Hematopoietic multipotent progenitor cell (in vitro differentiated cells): ENCODE measurements at places on chromosomes 6 and 20.

DNA sequence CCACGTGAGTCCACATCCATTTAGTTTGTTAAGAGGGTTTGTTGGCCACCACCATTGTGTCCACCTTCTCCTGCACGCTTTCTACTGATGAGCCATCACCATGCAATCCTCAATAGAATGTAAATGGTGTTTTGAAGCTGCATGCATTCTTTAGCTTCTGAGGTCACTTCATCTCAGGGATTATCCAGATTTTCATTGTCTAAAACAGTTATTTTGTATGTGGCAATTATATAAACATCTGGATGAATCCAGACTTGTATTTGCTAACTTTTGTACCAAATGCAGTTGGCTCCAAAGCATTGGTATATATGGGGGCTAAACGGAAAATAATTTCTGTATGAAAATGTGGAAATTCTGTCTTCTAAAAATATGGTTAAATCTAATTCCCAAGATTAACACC, 231.2 kb upstream of the ARID1B start:
- no peak for DNase-seq

DNA sequence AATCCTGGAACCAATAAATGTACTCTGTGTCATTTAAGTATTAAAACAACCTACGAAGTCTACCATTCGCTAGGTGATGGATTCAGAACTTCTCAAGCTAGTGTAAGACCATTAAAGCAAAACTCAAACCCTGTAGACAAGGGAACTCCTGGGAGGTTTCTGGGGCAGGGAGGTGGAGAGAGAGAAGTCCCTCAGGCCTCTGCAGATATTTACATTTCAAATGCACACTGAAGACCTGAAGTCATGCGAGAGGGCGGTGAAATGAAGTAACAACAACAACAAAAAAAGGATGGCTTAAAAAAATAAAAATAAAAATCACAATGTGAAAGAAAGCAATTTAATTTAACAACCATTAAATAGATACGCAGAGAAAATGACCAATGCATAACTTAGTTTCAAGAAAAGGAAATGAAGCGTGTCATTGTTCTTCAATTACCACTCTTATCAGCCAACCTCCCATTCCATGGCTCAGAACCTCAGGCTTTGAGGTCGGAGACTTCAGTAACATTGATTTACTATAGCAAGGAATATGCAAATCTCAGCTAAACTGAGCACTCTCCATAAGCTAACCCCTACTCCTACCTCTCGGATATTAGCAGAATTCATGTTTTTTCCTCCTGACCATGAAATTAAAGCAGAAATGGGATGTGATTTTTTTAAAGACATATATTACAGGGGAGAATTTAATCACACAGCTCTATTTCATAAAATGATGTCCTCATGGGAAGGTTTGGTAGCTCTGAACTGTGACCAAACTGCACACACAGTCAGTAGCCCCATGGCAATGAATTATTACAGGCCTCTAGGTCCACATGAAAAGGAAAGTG, 140.6 kb downstream of the KIF16B start:
- DNase-seq: no peak

DNA sequence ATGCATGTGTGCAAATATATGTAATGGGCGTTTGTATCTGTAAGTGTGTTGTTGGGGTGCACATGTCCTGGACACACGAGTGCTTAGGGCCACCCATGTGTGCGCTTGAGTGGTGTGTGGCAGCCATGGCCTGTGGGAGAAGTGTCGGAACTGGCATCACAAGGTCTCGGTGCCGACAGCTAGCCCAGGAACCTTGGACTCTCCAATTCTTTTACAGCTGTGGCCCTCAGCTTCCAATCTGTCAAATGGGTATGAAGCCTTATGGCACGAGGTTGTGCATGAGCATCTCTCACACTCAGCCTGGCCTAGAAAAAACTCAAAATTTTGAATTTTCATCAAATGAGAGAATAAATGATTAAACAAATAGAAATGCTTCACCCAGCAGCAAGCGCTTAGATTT, 42.0 kb downstream of the SPDEF start:
- DNase-seq: no peak

- no peak for DNase-seq
Observed at GRCh38 chr6:145561095-145562072, 173.9 kb downstream of the EPM2A start.

DNA sequence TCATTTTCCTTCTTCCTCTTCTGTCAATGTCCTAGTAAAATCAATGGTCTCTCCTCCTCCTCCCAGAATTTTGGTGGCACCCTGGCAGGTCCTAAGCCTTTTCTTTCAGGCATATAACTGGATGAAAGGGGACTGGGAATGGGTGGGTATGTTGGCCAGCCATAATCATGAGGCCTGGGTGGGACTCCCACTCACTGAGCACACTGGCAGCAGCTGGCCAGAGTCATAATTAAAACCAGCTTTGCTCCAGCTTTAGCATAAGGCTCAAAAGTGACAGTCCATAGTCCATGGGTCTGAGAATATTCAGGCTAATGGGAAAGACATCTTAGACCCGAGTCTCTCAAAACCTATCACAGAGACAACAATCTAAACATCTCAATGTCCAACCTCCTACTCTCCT, 190.0 kb upstream of the BTBD3 start:
- DNase-seq: no peak

- DNase-seq: no peak
Observed at GRCh38 chr20:51366155-51366886, 176.2 kb downstream of the NFATC2 start.

GRCh38 chr20:24565835-24566351, 96.5 kb downstream of the SYNDIG1 start:
- no peak for DNase-seq

DNA sequence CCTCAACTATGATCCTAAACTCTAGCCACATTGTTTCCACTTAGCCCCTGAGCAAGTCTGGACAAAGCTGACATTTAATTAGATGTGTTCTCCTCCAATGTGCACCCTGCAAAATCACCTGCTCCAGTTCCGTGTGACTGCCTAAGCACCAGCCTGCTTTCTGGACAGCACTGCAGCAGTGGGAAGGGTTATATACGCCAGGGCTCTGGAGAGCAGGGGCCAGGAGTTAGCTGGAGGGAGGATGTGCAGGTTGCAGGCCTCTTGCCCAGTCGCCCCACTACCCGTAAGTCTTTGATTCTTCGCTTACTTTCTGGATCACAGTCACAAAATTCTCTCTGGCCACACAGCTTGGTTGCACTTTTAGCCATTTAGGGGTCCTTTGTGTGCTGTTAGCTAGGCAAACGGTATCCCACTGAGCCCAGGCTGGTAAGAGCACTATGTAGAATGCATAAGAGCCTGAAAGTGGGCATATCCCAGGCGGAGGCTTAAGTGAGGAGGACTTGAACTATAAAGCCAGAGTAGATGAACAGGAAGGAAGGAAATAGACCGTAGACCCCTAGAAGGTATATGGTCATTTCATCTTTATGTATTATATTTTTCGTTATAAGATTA, 10.7 kb upstream of the PLEKHG1 start:
- DNase-seq: no peak

- DNase-seq: peak; percentile 49
Observed at GRCh38 chr6:16669227-16669626, 92.0 kb downstream of the ATXN1 start.

- no peak for DNase-seq
Observed at GRCh38 chr6:30795549-30796293, 51.4 kb upstream of the IER3 start.

GRCh38 chr6:164014346-164015087, 600.0 kb downstream of the QKI start:
- DNase-seq: no peak

DNA sequence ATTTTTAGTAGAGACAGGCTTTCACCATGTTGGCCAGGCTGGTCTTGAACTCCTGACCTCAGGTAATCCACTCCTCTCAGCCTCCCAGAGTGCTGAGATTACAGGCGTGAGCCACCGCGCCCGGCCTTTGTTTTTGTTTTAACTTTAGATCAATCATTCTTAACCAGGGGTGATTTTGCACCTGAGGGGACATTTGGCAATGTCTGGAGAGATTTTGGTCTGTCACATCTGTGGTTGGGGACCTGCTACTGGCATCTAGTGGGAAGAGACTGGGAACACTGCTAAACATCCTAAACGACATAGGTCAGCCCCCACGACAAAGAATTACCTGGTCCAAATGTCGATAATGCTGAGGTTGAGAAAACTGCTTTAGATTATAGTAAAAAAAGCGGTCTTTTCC, 82.3 kb downstream of the C6orf52 start:
- no peak for DNase-seq

DNA sequence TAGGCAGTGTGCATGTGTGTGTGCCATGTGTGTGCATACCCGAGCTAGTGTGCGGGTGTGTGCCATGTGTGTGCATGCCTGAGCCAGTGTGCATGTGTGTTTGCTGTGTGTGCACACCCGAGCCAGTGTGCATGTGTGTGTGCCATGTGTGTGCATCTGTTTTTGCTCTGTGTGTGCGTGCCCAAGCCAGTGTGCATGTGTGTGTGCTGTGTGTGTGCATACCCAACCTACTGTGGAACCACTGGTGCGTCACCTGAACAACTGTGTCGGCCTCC, 5.7 kb downstream of the RBBP8NL start:
- no peak for DNase-seq

DNA sequence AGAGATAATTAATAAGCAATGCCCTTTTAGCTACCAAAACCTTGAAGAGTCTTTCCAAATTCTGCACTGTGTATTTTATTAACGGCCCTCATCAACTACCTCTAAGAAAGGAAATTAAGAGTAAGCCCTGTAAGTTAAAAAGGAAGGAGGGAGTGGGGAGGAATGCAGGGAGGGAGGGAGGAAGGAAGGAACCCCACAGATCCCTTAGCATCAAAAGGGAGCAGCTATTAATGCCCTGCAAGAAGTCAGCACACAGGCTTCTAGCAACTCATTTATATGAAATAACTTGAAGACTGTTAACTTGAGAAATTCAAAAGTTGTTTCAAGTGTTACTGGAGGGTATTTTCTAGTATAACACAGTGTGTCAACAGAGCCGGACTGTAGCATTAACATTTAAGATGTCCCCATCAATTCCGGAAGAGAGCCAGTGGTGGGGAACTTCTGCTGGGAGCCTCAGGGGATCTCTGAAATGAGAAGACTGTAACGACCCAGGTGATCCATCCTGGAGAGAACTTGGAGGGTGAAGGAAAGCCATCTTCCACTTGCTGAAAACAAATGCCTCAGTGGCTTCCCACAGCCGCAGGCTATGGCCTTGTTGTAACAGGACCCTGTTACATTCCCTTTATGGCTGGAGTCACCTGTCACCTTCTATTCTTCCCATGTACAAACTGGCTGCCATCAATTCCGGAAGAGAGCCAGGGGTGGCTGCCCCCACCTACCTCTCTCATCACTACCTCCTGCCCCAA, 33.2 kb downstream of the SLC22A23 start:
- DNase-seq: no peak
